ENCODE measurements at places on chromosomes 11 and 22.

- DNase-seq = no peak
Measured at GRCh38 chr11:15970506-15971214, 385.7 kb downstream of the SOX6 start.

- no peak for DNase-seq
Measured at GRCh38 chr11:115148101-115148500, 356.1 kb downstream of the CADM1 start.

GRCh38 chr11:47857892-47858543 is 9.9 kb upstream of the NUP160 start:
- no peak for DNase-seq

DNA sequence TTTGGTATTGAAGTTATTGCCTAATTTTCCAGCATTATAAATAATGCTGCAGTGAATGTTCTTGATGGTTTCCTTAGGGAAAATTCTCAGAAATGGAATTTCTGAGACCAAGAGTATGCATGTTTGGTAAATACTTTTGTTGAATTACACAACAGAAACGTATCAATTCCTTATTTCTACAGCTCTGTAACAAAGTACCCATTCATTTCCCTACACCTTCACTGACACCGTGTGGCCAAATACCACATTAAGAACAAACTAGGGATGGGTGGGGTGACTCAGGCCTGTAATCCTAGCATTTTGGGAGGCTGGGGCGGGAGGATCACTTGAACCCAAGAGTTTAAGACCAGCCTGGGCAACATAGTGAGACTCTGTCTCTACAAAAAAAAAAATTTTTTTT is 21.8 kb downstream of the MCAM start:
- no peak for DNase-seq

GRCh38 chr11:65366340-65366773 is 11.8 kb downstream of the TIGD3 start:
- DNase-seq = peak; percentile 90

GRCh38 chr11:107591378-107592230 is 657 bp downstream of the ELMOD1 start:
- DNase-seq = no peak

DNA sequence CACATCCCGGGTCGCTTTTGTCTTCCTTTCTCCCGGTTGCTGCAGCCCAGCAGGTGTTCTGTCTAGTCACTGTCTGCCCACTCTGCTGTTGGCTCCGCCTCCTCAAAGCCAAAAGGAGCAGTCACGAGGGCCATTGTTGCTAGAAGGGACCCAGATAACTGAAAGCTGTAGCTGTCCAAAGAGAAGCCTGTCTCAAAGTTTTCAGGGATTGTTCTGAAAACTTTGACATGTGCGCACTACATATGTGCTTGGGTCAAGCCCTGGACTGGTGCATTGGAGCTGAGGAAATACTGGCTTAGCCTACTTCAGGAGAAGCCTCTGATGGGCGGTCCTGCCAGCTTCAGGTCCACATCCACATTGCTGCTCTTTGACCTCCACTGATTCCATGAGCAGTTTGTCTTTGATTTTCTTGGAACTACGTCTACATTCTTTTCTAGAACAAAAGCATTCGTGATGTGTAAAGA is 8.8 kb upstream of the OR2AT4 start:
- no peak for DNase-seq

- DNase-seq = no peak
Measured at GRCh38 chr11:67332081-67332691, 21.2 kb downstream of the POLD4 start.

- DNase-seq = no peak
Measured at GRCh38 chr11:105857728-105858127, 164.3 kb downstream of the MSANTD4 start.

GRCh38 chr11:119789766-119790407 is 60.9 kb upstream of the NECTIN1 start:
- no peak for DNase-seq

DNA sequence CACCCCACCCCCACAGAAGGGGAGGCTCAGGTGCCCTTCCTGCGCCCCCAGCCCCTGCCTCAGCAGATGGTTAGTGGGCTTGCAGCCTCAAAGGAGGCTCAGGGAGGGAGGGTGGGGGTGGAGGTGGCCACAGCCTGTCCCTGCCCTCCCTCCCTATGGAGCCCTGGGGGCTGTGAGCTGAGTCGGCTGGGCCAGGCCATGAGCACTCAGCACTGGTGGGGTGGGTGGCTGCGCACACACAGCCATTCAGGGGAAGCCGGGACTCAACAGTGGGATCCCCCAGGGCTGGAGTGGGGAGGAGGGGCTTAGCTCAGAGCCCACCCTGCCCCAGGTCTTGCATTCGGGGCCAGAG is 50.2 kb downstream of the FLRT1 start:
- no peak for DNase-seq

GRCh38 chr11:31442086-31442485 is 67.3 kb downstream of the IMMP1L start:
- DNase-seq = no peak

- DNase-seq = no peak
Measured at GRCh38 chr11:22711071-22711770, 44.8 kb downstream of the GAS2 start.

GRCh38 chr11:60235321-60235720 is 7.6 kb downstream of the MS4A4E start:
- no peak for DNase-seq

DNA sequence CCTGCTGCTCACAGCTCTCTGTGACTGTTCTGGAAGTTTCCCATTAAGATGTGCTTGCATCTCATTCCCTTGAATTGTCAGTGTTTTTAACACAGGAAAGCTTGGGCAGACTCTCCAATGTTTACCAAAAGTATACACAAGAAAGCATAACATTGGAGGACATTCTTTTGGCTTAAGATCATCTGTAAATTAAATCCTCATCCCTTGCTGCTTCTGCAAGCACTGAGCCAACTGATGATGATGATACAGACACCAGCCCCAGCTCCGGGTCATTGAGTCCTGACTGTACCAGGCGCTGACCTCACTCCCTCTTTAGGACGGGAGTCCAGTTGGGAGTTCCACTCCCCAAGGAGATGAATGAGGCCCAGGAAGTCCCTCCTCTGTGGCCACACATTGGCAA is 23.8 kb downstream of the CD82 start:
- DNase-seq = peak; percentile 66

DNA sequence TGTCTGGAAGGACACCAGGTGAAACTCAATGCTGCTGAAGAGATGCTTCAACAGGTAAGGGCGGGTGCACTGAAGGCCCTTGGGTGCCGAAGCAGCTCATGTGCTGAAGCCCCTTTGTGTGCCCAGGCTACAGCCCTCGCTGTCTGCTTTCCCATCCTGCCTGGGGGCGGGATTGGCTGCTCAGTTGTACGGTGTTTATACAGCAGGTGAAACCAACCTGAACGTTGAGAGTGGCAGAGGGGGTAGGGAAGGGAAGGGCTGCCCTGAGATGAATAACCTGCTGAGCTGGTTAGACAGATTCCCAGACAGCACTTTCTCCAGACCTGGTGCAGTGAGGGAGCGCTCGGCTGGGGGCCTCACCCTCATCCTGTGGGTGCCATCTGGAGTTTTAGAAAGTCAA is 75.7 kb downstream of the CYB5R2 start:
- DNase-seq = no peak

- DNase-seq = no peak
Measured at GRCh38 chr11:26573896-26574295, 1.8 kb upstream of the MUC15 start.

DNA sequence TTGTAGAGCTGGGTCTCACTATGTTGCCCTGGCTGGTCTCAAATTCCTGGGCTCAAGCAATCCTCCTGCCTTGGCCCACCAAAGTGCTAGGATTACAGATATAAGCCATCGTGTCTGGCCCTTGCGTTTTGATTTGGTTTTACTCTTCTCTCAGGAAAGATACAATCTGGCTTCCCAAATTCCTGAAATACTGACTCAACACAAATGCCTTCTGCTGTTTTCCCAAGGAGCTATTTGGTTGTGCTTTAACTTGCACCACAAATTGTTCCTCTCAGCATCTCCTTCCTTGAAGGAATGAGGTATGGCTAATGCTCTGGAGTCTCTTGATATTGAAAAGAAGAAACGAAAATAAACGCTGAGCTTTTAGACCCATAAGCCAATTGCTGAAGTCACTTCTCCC is 110.0 kb upstream of the PAX6 start:
- no peak for DNase-seq

DNA sequence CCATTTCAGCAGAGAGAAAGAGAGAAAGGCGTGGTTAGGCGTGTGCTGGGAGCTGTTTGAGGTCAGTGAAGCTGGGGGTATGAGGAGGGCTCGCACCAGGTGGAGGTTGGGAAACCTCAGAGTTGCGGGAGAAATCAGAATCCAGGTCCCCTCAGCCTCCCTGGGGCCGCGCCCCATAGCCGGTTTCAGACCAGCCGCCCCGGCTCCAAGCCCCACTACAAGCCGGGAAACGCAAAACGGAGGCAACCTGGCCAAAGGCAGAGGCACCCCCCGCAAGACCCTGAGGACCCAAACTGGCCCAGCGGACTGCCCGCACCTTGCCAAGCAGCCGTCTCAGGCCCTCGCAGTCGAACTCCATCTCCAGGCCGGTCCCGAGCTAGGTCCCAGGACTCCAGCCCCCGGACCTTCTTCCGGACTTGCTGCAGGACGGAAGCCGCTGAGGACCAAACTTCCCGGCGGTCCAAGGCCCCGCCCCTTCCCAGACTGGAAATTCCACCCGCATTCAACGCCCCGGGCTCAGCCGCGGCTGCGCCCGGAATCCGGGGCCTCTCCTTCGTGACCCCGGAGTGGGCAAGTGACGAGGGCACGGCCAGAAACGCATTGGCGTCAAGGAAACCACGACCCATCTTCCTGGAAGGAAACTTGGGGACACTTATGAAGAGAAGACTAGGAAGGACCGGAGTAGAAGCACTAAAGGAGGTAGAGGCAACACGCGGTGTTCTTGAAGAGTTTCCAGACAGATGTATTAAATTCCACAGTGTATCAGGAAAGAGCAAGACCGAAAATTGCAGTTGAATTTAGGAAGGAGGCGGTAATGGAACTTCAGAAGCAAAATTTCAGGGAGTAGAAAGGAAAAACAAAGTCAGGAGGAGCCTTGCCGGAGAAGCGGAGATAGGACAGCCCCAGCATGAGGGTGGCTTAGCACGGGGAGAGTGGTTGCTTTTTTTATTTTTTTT is at the start of gene UEVLD:
Gene UEVLD, minus strand, starts transcription at position 438 of the 956 bp plus-strand sequence. Its CDS starts 80 bp downstream, at position 358.
- peak; percentile 80 for DNase-seq

- DNase-seq = peak; percentile 56
Measured at GRCh38 chr11:1335811-1336761, 26.7 kb upstream of the TOLLIP start.
